Stimulated activated CD8-positive, alpha-beta memory T cell treated with anti-CD3 and anti-CD28 coated beads, Interleukin-7, amount 100 ng/mL, for 1 hour (primary cell): ENCODE measurements at places on chromosomes 5 and 9.

- no peak for DNase-seq
Measured at GRCh38 chr9:126294331-126295081, 32.1 kb upstream of the MVB12B start.

DNA sequence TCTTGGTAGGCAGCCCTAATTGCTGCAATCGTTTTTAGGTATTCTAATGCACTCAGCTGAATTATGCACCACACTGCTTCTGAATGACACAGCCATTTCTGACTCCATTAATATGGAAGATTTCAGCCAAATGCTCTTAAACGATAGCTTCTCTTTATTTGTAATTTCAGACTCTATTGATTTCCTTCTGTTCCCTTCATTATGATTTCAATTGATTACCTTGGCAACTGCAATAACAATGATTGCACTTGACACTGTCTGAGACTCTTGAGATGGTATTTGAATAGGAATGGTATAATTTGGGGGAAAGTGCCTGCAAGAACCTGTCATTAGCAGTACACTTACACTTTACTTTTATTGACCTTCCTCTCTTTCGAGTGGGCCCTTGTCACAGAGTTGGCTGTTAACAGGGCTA is 296.1 kb upstream of the DMAC1 start:
- no peak for DNase-seq

DNA sequence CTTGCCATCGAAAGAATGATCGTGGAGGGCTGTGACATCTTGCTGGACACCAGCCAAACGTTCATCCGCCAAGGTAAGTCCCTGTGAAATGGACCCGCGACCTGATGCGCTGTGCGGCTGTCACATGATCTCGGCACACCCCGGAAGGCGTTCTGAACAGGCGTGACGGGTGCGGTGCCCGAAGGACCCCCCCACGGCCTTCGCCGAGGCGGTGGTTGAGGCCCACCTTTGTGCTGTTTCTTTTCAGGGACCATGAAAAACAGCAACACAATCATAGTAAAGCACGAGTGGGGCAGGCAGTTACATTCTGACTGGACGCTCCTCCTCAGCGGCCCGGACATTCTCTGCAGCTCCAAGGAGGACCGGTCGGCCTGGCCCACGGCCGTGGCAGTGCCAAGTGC is 126.7 kb downstream of the RASGRF2 start:
- no peak for DNase-seq

DNA sequence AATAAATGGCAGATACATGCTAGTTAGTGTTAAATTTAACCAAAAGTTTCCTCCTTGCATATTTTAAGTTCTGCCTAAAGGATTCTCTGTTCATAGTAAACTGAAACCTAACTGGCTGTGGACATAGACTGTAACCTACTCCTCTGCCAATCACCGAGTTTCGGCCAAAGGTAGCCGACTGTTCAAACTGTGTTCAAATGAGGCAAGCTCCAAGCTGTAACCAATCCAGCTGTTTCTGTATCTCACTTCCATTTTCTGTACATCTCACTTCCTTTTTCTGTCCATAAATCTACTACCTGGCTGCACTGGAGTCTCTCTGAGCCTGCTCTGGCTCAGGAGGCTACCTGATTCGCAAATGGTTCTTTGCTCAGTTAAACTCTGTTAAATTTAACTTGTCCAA is 44.1 kb downstream of the KCNV2 start:
- DNase-seq = no peak

DNA sequence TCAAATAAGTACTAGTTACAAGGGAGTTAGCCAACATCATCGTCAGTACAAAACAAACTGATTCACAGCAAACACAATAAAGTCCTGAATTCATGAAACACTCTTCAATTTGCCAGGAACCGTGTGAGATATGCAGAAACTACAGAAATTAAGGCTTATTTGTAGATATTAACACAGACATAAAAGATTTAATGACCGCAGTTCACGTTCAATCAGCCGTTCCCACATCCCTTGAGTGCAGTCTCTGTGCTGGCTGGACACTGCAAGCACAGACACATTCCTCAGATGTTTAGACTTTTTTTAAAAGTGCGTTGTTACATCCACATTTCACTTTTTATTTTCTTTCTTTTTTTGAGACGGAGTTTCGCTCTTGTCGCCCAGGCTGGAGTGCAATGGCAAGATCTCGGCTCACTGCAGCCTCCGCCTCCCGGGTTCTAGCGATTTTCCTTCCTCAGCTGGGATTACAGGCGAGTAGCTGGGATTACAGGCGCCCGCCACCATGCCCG is 566 bp upstream of the CEP78 start:
- no peak for DNase-seq

DNA sequence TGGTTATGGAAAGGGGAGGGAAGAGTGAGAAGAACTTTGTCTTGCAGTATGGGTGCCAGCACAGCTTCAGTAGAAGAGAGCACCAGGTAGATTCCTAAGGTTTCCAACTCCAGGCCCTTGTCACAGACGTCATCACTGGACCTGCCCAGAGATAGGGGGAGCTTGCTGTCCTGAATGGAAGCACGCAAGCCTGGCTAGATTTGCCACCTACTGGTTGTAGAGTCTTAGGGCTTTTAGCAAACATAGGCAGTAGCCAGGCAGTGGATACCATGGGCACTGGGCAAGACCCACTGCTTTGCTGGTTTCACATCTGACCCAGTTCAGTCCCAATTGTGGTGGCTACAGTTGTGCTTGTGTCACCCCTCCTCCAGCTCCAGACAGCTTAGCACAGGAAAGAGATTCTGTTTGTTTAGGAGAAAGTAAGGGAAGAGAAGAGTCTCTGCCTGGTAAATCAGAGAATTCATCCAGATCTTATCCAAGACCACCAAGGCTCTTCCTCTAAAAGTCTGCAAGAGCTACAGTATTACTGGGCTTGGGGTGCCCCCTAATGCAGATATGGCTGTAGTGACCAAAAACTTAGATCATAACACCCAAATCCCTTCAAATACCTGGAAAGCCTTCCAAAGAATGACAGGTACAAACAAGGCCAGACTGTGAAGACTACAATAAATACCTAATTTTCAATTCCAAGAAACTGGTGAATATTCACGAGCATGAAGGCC is 158.9 kb downstream of the HINT1 start:
- no peak for DNase-seq

GRCh38 chr5:175696139-175696854 is 38.4 kb downstream of the HRH2 start:
- peak; percentile 22 for DNase-seq

DNA sequence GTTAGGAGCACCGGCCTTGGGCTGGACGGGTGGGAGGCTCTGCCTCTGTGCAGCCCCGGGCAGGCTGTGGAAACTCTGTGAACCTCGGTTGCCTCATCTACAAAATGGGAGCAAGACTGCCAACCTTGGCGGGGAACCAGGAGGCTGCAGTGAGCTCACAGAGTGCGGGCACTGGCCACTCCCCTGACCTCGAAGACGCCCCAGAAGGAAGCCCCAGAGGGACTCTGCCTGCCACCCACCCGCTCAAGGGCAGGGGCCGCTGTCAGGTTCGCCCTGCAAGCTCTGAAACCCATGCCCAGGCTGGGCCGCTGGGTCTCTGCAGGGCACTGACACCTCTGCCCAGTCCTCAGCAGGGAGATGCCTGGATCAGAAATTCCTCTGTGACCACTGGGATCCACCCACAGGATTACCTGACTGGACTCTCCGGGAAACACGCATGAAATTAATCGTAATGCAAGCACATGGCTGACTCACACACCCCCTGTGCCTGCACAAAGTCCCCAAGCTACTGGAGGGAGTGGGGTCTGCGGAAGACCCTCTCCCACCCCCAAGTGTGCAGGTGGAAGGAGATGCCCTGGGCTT is 7.4 kb downstream of the CCDC187 start:
- DNase-seq = no peak
